ENCODE measurements at places on chromosomes 2 and 18. TPM values are rescaled to one million over a fixed set of nuclear protein-coding genes. Genes with fewer than 3 reads are reported as not detected.

The CFLAR gene
- 95.0 TPM for total RNA-seq

The CPSF3 gene
- 55.2 TPM for total RNA-seq

The GREB1L gene
- total RNA-seq: not detected

The CYP27C1 gene
- total RNA-seq: not detected

The RMDN2 gene
- 2.2 TPM for total RNA-seq

The SLC11A1 gene
- total RNA-seq: 0.21 TPM

GRCh38 chr2:98087447-98088020 is 567 bp downstream of the VWA3B start:
- DNase-seq: no peak
- peaks cover 35% of the 10 kb centered on the region for H3K4me1 ChIP-seq
- no peak overlapping the region for H3K27ac ChIP-seq
- peaks cover 34% of the 10 kb centered on the region for H3K27me3 ChIP-seq
- no peaks in the 10 kb centered on the region for H3K36me3 ChIP-seq
- peak overlapping the region; percentile 75 for H3K4me3 ChIP-seq

- no peak overlapping the region for H3K4me3 ChIP-seq
- peaks cover 13% of the 10 kb centered on the region for H3K4me1 ChIP-seq
- peaks cover 4% of the 10 kb centered on the region for H3K36me3 ChIP-seq
- DNase-seq: no peak
Measured at GRCh38 chr2:42775810-42776209, 11.9 kb upstream of the OXER1 start.

GRCh38 chr2:215403441-215404347 is 32.2 kb downstream of the FN1 start:
- no peak overlapping the region for H3K4me3 ChIP-seq
- DNase-seq: no peak
- H3K4me1 ChIP-seq: peaks cover 5% of the 10 kb centered on the region

DNA sequence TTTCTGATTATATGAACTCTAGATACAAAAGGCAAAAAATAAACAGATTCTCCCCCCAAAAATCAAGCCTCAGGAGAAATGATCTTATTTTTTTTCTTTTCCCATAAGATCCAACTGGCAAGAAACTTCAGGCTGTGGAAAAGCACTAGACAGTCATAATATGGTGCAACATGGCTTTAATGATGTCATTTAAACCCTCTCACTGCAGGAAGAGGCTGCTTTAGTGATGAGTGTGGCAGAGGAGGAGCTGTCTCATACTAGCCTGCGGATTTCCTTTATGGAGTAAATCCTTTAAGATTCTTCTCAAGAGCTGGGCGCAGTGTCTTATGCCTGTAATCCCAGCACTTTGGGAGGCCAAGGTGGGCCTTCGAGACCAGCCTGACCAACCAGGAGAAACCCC is 83.3 kb upstream of the CD28 start:
- no peak overlapping the region for H3K4me3 ChIP-seq
- peaks cover 6% of the 10 kb centered on the region for H3K4me1 ChIP-seq
- DNase-seq: no peak
- no peaks in the 10 kb centered on the region for H3K27me3 ChIP-seq
- no peak overlapping the region for H3K27ac ChIP-seq

Data from activated CD8-positive, alpha-beta T cell treated with anti-CD3 and anti-CD28 coated beads, Interleukin-2, amount 10 ng/mL, durations not matched to agents 7 days and 5 days (primary cell).